Neural progenitor cell (in vitro differentiated cells): ENCODE measurements at places on chromosomes 3 and 15.
A peak's percentile ranks its signal among the peaks of the same experiment; 100 is the strongest.

DNA sequence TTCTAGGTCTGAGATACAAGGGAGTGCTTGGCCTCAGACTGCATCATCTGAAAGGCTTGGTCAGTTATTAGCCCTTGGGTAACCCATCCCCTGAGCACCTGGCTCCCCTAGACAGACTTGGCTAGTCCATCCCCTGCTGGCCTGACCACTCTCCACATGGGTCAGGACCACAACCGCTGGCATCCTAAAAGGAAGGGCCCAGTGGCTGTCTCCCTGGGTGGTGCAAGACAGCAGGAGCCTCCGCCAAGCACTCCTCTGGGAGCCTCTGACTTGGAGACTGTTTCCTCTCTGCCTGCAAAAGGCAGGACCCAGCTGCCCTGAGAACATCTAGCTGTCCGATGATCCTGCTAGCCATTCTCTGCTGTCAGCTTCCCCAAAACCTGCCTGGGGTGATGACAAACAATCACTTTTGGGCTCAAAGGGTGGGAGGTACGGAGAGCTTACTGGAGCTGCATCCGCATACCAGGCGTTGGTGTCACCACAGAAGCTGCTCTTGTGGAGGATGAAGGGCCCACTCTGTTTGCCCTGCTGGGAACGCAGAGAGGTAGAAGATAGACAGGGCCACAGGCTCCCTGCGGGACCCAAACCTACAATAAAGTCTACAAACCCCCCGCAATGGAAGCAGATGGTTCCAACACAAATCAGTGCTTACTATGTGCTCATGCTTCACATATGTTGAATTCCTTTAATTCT lies 108.0 kb upstream of the PRR20G start:
- DNase-seq = no peak

DNA sequence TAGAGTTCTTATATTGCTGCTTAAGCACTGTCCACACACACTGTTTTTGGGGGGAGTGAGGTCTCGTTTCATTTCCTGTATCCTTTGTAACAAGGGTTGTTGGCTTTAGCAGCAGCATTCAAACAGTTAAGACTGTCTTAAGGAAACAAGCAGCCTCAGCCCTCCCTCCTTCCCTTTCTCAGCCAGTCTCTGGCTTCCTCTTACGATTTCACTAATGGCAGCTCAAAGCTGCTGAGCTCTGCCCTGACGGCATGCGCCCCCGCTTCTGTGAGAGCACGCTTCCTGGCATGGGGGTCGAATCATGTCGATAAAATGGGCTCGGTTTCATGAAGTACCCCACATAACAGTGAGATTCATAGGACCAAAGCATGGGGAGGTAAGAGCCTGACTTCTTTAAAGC lies 105.0 kb downstream of the KLHL25 start:
- DNase-seq = peak; percentile 80

GRCh38 chr15:58494567-58494966 lies 62.8 kb downstream of the LIPC start:
- DNase-seq = no peak

DNA sequence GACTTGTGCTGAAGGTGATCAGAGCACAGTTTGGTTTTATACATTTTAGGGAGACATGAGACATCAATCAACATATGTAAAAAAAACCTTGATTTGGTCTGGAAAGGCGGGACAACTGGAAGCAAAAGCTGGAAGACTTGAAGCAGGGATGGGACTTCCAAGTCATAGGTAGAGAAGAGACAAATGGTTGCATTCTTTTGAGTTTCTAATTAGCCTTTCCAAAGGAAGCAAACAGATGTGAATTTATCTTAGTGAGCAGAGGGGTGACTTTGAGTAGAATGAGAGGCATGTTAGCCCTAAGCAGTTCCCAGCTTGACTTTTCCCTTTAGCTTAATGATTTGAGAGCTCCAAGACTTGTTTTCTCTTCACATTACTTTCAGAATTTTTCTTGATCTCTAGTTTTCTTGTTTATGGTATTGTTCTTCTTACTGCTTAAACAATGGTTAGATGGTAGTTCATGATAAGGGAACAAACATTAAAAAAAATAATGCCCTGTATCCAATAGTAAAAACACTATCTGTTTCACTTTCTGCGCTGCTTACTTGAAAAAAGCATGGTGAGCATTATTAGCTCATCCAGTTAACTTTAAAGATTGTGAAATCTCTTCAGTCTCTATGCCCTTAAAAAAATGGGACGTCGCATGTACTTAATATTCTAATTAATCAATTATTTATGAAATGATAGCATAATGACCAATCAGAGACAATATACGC lies 48.5 kb upstream of the BCHE start:
- DNase-seq = peak; percentile 2

- no peak for DNase-seq
Observed at GRCh38 chr3:56890448-56891091, 88.8 kb upstream of the ARHGEF3 start.

- DNase-seq = no peak
Observed at GRCh38 chr3:132079147-132079546, 44.3 kb upstream of the CPNE4 start.

- no peak for DNase-seq
Observed at GRCh38 chr15:90959894-90960293, 5.2 kb downstream of the RCCD1 start.
